Skeletal muscle tissue (tissue), 5 donors: ENCODE measurements at places on chromosomes 7 and 10. TPM values are rescaled to one million over a fixed set of nuclear protein-coding genes. Genes with fewer than 3 reads are reported as not detected.

The MSRB2 gene
- 15.7 TPM for total RNA-seq

The SSMEM1 gene
- total RNA-seq = not detected

The HKDC1 gene
- total RNA-seq = not detected

The GAD2 gene
- not detected for total RNA-seq

The GPR26 gene
- total RNA-seq = not detected

The METTL2B gene
- total RNA-seq = 15.7 TPM

The TBATA gene
- not detected for total RNA-seq

The ZNF37A gene
- total RNA-seq = 5.7 TPM

The CADPS2 gene
- total RNA-seq = 12.5 TPM

The BEND7 gene
- total RNA-seq = 6.8 TPM

The ADAMTS14 gene
- 5.7 TPM for total RNA-seq

The MYL7 gene
- 21.4 TPM for total RNA-seq

The TRIL gene
- total RNA-seq = 15.1 TPM

The CALCR gene
- 5.2 TPM for total RNA-seq

The MACROH2A2 gene
- 8.4 TPM for total RNA-seq

The MRPS33 gene
- total RNA-seq = 31.8 TPM

The SPDYE6 gene
- total RNA-seq = not detected

The LRGUK gene
- 1.6 TPM for total RNA-seq

The GPR85 gene
- 1.0 TPM for total RNA-seq

The IFIT3 gene
- total RNA-seq = 12.0 TPM

The PON1 gene
- total RNA-seq = not detected
